ENCODE measurements at places on chromosomes 11 and 22.

- no peak for DNase-seq
Observed at GRCh38 chr11:122242731-122243130, 126.7 kb upstream of the BLID start.

GRCh38 chr11:114145166-114145775 lies 85.8 kb downstream of the ZBTB16 start:
- DNase-seq: no peak

- peak; percentile 39 for DNase-seq
Observed at GRCh38 chr11:70854901-70855556, 397.3 kb downstream of the SHANK2 start.

DNA sequence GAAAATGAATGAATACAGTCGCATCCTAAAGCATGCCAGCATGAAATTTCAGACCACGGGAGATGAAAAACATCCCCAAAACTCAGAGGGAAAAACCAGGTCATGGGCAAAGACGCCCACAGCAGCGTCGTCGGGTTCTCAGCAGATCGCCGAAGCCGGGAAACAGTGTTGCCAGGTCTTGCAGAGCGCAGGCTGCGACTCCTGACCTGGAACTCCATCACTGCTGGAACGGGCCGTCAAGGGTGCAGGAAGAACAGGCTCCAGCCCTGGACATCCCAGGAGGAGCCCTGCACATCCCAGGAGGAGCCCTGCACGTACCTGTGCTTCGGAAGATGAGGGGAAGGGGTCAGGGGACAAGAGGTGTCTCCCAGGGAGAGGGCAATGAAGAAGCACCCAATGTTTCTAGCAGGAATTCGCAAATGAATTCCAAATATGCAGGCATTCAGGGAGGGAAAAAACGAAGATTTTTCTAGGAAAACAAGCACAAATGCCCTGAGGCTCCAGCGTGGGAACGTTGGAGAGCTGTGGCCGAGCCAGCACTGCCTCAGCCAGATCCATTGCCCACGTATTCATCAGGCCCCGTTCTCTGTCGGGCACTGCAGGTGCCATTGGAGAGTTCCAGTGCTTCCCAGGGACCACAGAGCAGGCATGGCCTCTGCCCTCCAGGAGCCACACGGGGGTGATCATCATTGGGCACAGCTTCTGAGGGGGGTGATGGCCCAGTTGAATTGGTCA lies 1110.4 kb downstream of the BRD1 start:
- no peak for DNase-seq

DNA sequence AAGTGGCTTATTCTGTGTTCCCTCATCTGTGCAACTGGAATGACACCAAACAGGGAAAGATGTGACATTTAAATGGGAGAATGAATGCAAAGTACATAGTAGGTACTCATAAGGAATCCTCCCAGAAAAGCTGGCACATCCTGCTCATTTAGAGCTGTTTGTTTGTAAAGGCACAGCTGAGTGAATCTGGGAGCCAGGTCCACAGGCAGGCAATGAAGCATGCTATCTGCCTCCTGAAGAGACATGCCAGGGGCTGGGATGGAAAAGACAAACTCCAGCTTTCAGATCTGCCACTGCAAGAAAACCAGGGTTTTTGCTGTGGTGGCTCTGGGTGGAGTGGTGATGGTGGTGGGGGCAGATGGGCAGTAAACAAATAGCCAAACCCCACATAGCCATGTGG lies 150.1 kb downstream of the TENM4 start:
- DNase-seq: no peak

DNA sequence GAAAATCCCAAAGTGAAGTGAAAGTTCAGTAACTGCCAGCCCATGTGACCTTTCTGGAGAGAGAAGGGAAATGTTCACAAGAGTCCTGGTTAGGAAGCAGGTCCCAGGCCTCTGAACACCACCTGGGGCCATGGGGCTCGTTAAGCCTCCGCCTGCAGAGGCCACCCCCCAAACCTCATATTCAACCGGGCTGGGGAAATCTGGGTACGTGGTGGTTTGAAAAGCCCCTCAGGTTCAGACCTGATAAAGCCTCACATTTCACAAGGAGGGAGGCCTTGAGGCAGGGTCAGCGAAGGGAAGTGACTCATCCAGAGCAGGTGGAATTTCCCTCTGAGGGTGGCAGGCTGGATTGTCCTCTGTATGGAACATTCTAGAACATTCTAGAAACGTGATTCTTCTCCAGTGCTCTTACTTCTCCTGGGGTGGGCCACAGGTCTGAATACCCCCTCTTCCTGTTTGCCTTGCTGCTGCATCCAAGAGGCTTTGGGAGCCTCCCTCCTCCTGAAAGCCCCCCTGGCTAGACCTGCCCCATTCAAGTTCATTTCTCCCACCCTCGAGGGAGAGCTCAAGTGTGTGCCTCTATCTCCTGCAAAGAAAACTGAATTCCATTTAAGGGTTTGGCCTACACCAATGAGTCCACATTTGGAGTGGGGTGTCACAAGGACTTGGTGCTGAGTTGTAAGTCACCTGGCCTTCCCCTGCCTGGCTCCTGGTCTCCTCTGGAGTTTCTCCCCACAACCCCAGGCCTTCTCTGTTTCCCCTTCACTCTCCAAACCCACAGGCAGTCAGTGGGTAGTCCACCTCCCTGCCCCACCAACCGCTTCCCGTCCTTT lies 6.3 kb downstream of the FXYD2 start:
- no peak for DNase-seq

- DNase-seq: no peak
Observed at GRCh38 chr11:72626414-72626936, 47.7 kb downstream of the PDE2A start.

DNA sequence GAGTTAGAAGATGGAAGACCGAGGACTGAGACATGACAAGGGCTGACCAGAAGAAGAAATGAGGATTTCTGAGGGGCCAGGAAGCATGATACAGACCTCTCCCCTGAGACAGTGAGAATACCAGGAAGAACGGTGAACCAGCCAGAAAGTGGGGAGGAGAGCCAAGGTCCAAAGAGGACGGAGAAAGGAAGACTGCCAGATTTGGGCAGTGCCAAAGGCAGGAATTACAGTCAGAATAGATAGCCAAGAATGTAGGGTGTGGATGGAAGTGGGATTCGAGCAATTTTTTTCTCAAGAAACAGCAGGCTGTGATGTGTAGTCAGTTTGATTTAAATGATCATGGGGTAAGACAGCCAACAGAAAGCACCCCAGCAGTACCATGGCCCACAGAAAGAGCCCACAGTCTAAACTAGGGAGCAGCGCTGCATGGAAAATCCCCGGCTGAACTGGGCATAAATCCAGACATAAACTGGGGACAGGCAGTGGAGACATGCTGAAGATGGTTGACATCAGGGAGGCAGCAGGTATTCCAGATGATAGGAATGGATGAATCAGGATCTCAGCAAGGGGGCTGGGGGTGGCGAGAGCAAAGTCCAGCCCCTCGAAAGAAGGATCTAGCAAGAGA lies 67.3 kb upstream of the BARX2 start:
- no peak for DNase-seq

DNA sequence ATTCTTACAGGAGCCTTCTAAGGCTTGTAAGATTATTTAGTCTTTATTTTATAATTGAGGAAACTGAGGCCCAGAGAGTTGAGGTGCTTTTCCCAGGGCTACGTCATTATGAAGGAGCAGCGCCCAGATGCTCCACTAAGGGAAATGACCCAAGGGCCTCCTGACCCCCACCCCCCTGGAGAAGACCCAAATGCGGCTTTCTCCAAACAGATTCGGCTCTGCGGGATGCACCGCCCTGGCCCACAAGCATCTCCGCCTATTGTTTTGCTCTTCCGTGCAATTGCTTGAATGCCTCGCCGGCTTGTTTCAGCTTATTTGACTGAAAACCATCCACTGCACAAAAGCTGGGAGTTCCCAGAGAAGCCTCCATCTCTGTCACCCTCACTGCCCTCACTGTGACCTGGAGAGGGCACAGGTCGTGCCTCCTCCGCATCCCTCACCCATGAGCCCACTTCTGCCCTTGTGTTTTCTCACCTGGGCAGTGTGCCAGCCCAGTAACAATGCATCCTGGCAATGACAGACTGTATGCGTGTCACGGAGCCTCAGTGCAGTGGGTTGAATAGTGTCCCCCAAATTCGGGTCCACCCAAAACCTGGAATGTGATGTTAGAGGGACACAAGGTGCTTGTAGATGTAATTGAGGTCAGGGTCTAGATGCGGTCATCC lies 790.2 kb downstream of the TBC1D22A start:
- no peak for DNase-seq

DNA sequence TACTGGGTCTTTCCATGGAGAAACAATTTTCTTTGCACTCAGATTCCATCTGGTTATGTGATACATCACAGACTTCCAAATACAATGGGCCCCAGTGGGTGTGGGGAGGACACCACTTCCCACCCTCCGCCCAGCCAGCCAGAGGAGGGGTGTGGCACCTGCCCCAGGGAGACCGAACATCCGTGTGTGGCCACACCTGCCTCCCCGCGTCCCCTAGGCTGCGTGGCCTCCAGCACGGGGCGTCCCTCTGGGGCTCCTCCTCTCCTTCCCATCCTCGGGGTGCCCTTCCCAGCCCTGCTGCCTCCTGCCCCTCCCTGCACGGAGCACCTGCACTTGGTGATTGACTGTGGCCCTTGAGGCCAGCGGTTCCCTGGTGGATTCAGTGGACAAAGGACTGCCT lies 49.1 kb downstream of the CERK start:
- no peak for DNase-seq
